ENCODE measurements at places on chromosomes 12 and 14.
A peak's percentile ranks its signal among the peaks of the same experiment; 100 is the strongest.

DNA sequence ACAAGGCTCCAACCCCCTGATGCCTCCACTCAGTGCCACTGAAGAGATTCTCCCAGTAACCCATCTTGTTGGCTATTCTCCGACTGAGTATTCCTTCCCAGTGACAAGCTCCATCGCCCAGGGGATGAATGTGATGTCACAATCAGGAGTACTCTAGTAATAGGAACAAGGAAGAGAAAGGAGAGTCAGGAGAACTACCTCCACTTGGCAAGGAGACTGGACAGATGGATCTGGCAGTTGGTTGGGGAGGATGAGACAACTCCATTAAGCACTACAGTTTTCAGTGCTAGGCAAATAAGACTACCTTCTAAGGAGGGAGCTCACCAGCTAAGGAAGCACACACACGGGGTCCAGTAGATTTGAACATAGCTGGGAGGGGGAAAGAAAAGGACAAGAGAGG, 5.3 kb downstream of the RNF41 start:
- peak overlapping the region; percentile 41 for H3K27ac ChIP-seq
- DNase-seq = no peak
- peaks cover 23% of the 10 kb centered on the region for H3K4me1 ChIP-seq
- peaks cover 63% of the 10 kb centered on the region for H3K36me3 ChIP-seq
- H3K27me3 ChIP-seq = no peaks in the 10 kb centered on the region
- no peak overlapping the region for H3K4me3 ChIP-seq

GRCh38 chr14:59303216-59303615, 114.7 kb downstream of the DAAM1 start:
- H3K27ac ChIP-seq = peak overlapping the region; percentile 27
- no peak overlapping the region for H3K4me3 ChIP-seq
- no peak for DNase-seq
- peaks cover 56% of the 10 kb centered on the region for H3K4me1 ChIP-seq

- no peak overlapping the region for H3K4me3 ChIP-seq
- no peaks in the 10 kb centered on the region for H3K4me1 ChIP-seq
- H3K36me3 ChIP-seq = no peaks in the 10 kb centered on the region
- no peaks in the 10 kb centered on the region for H3K27me3 ChIP-seq
These were observed 636.4 kb downstream of the SLC16A7 start for GRCh38 chr12:60231976-60232907.

DNA sequence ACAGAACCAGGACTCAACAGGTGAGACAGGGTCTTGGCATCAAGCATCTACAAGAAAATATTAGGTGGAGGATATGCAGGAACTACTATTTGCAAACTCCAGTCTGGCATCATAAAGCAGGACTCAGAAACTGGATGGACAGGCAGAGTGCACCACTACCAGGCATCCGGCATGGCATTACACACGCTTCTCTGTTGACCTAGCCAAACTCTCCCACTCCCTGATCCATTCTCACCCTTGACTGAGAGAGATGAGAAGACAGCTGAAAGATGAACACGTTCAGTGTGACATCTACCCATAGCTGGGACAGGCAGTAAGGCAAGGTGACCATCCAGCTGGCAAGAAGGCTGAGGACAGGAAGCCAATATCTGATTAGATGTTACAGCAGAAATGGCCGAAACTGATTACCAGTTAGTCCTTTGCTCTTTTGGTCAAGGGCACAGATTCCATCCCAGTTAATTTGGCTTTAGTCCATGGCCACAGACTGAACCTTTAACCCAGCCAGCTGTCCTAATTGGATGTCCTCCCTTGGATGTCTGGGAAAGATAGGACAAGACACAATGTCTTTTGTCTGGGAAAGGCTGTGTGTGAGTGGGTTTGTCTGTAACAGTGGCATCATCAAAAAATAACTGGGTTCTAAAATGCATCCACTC, 71.6 kb downstream of the BBS10 start:
- H3K36me3 ChIP-seq = no peaks in the 10 kb centered on the region
- peaks cover 2% of the 10 kb centered on the region for H3K27me3 ChIP-seq
- DNase-seq = no peak
- H3K27ac ChIP-seq = no peak overlapping the region
- no peaks in the 10 kb centered on the region for H3K4me1 ChIP-seq

DNA sequence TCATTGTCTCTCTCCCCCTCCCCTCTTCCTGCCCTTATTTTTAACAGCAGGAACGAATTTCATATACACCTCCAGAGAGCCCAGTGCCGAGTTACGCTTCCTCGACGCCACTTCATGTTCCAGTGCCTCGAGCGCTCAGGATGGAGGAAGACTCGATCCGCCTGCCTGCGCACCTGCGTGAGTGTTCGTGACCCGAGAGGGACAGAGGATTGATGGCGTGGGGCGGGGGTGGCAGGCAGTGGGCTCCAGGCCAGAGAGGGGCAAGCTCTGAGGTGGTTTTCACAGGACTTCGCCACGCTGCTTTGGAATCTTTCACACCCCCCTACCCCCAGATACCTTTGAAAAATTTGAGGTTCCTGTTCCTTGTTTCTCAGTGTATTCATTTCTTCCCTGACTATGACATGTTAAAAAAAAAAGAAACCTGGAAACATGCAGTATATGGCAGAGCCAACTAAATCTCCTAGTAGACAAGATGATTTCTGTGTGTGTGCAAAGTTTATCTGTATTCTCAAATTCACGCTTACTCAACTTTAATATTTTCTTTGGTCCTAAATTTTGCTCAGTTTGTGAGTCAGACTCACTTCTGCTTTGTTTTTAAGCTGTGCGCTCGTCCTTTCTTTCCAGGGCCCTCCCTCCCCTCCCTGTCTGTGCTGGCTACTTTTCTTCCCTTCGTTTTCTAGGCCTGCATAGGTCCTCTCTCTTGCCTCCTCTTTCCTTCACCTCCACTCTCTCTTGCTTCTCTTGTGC, 103.1 kb downstream of the ETV6 start:
- H3K4me3 ChIP-seq = peak overlapping the region; percentile 53
- H3K4me1 ChIP-seq = peaks cover 73% of the 10 kb centered on the region
- H3K36me3 ChIP-seq = peaks cover 49% of the 10 kb centered on the region
- DNase-seq = no peak
- peak overlapping the region; percentile 92 for H3K27ac ChIP-seq
- no peaks in the 10 kb centered on the region for H3K27me3 ChIP-seq

DNA sequence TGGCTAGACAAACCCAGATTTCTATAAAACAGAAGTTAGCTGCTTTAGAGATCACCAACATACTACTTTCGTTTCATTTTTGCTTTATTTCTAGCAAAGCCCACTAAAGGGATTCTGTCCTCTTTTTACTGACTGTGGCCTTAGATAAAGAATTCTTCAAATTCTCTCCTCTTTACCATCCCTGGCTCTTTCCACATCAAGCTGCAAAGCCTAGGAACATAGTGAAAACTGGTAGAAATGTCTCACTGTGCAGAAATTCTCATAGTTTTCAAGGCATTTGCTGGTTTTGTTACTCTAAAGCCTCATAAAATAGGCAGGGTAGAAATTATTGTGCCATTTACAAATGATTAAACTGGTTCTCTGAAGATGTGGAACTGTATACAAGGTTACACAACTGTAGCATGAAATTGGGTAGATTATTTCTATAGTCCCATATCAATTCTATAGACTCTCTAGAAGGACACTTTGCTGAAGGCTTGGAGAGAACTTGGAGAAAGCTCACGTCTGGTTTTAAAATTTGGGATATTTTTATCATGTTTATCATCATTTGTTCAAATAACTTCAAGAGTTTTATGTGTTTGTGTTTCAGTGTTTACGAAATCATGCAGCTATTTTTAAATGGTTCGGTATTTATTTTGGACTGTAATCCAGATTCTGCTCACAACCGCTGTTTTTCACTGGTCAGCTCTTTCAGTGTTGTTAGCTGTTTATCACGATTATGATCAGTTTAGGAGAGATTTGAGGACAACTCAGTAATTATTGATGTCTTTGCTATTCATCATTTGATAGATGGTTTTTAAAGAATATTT, 36.7 kb upstream of the CSRP2 start:
- no peak overlapping the region for H3K4me3 ChIP-seq
- no peaks in the 10 kb centered on the region for H3K36me3 ChIP-seq
- H3K27ac ChIP-seq = no peak overlapping the region
- H3K27me3 ChIP-seq = peaks cover 3% of the 10 kb centered on the region
- H3K4me1 ChIP-seq = peaks cover 2% of the 10 kb centered on the region

DNA sequence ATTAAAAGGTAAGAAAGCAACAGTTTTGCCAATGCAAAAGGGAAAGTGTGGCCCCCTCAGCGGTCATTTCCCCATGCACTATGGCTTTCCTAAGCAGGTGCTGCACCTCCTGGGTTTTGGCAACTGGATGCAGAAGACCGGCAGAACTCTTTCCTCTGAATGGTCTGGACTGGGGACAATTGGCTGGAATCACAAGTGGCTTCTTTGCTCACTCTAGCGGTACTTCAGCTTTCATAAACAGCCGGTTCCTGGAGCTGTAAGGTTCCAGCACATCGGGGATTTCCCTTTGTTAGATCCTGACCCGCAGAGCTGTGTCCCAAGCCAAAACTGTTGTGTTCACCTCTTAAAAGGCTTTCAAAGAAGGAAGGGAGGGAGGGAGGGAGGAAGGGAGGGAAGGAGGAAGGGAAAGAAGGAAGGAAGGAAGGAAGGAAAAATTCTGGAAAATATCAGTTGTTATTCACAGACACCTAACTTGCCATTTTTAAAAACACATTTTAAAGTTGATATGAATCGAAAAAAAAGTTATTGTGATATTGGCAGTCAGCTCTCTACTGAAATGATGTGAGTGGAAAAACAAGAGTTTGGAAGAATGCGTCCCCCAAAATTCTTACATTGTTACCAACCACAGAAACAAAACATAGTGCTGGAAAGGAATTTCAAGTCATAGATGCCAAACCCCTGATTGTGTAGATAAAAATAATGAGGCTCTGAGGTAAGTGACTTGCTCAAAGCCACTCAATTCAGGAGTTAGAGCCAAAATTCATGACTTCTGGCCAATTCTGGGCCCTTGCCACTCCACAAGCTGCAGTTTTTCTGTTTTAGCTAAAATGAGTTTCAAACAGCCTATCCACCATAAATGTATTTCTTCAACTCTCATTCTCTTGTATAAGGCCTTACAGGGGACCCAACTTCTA, 220.6 kb upstream of the HMGA2 start:
- no peaks in the 10 kb centered on the region for H3K4me1 ChIP-seq
- DNase-seq = no peak
- H3K4me3 ChIP-seq = no peak overlapping the region
- H3K27me3 ChIP-seq = peaks cover 9% of the 10 kb centered on the region
- no peaks in the 10 kb centered on the region for H3K36me3 ChIP-seq

- H3K36me3 ChIP-seq = no peaks in the 10 kb centered on the region
- DNase-seq = no peak
- H3K27ac ChIP-seq = no peak overlapping the region
- no peak overlapping the region for H3K4me3 ChIP-seq
These were observed 6.9 kb downstream of the FLRT2 start for GRCh38 chr14:85536833-85537190.

- DNase-seq = no peak
- peaks cover 47% of the 10 kb centered on the region for H3K4me1 ChIP-seq
- H3K27me3 ChIP-seq = no peaks in the 10 kb centered on the region
- peak overlapping the region; percentile 42 for H3K4me3 ChIP-seq
These were observed 98.2 kb downstream of the ZFP36L1 start for GRCh38 chr14:68694516-68695235.

GRCh38 chr12:26340649-26341048, 145.3 kb downstream of the SSPN start:
- no peak for DNase-seq
- no peak overlapping the region for H3K4me3 ChIP-seq
- no peaks in the 10 kb centered on the region for H3K27me3 ChIP-seq
- peaks cover 21% of the 10 kb centered on the region for H3K36me3 ChIP-seq
- no peak overlapping the region for H3K27ac ChIP-seq

- no peak overlapping the region for H3K4me3 ChIP-seq
- H3K27me3 ChIP-seq = peaks cover 16% of the 10 kb centered on the region
- DNase-seq = no peak
- no peaks in the 10 kb centered on the region for H3K36me3 ChIP-seq
These were observed 154.9 kb downstream of the ASCL4 start for GRCh38 chr12:107929436-107929835.

DNA sequence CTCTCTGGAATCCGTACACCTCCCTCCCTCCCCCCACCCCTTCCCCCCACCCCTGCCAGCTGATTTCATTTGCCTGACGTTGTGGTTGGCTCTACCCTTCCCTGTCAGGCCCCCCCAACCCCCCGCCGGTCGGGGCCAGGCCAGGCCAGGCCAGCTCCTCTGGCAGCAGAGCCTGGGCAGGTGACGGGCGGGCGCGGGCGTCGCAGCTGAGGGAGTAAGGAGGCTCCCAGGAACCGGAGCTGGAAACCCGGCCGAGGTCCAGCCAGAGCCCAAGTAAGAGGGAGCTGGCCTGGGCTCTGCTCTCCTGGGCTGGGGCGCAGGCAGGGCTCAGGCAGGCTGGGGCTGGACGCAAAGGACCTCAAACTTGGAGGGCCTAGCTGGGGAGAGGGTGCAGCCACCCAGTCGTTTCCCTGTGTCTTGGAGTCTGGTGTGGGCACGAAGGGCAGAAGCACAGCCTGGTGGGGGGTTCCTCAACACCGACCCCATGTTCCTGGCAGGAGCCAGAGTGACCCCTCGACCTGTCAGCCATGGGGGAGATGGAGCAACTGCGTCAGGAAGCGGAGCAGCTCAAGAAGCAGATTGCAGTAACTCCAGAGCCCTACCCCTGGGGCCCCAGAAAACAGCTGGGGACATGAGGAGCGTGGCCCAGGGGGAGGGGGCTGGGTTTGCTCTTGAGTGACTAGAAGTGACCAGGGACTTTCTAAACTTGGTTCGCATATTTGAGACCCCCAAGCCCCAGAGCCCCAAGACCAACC, at the start of gene GNB3:
Gene GNB3, plus strand, starts transcription at position 165 of the 755 bp plus-strand sequence. Its CDS starts 363 bp downstream, at position 528.
- H3K36me3 ChIP-seq = no peaks in the 10 kb centered on the region
- peak within 1 kb of the TSS; percentile 41 for H3K27ac ChIP-seq
- H3K4me1 ChIP-seq = peaks cover 14% of the 10 kb centered on the region
- peaks cover 2% of the 10 kb centered on the region for H3K27me3 ChIP-seq

- no peaks in the 10 kb centered on the region for H3K27me3 ChIP-seq
- H3K4me3 ChIP-seq = no peak overlapping the region
- peaks cover 13% of the 10 kb centered on the region for H3K4me1 ChIP-seq
- H3K36me3 ChIP-seq = peaks cover 31% of the 10 kb centered on the region
- H3K27ac ChIP-seq = no peak overlapping the region
These were observed 92.7 kb downstream of the TTLL5 start for GRCh38 chr14:75753696-75754095.

- no peaks in the 10 kb centered on the region for H3K36me3 ChIP-seq
- peaks cover 4% of the 10 kb centered on the region for H3K4me1 ChIP-seq
- H3K27me3 ChIP-seq = peaks cover 74% of the 10 kb centered on the region
These were observed 4.9 kb upstream of the HOXC12 start for GRCh38 chr12:53949631-53950436.

Data from activated B cell treated with CpG ODN at 0.5 μM for 24 hours (primary cell).